ENCODE measurements at places on chromosomes 4 and X.

DNA sequence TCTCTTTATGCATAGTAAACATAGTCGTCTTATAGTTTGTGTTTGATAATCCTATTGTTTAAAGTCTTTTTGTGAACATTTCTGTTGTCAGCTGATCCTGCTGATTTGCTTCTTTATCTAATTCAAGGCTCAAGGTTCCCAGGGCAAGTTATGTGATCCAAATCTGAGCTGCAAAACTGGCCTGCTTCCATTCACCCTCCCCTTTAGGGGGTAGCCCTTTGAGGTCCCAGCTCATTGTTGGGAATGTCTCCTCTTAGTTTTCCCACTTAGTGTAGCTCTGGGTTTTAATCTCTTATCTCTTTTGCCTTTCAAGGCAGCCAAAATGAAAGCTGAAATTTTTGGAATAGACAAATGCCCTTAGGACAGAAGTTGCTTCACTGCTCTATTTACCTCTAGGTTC, 40.2 kb upstream of the MAGED1 start:
- DNase-seq = no peak

DNA sequence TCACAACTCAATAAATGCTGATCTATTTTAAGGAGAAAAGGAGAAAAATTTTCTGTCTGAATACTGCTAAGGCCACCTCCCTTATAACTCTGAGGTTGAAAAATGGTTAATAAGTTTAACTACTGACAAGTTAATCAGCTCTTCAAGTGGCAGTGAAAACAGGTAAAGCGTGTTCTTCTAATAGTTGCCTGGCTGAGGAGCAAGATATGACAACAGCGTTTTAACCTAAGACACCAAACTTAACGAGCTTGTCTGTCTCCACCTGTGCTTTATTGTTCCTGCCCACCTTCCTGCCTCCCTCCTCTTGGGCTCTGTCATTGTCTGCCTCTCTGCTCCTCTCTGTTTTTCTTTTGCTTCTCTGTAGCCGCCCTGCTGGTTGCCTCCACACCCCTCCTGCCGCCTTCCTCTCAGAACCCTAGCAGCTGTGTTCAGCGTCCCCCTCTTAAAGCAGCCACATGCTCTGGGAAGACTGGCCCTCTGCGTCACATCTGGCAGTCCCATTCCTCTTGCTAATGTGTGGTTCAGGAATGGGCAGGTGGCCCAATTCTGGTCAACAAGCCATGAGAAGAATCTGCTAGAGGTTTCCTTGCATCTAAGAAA, 4.3 kb upstream of the TSPAN5 start:
- DNase-seq = no peak

- no peak for DNase-seq
These were observed 528 bp upstream of the SNCA start for GRCh38 chr4:89837385-89837992.

- no peak for DNase-seq
These were observed 21.3 kb upstream of the CLCN5 start for GRCh38 chrX:49901048-49901447.

GRCh38 chrX:149456476-149457245, 48.4 kb downstream of the IDS start:
- DNase-seq = no peak

DNA sequence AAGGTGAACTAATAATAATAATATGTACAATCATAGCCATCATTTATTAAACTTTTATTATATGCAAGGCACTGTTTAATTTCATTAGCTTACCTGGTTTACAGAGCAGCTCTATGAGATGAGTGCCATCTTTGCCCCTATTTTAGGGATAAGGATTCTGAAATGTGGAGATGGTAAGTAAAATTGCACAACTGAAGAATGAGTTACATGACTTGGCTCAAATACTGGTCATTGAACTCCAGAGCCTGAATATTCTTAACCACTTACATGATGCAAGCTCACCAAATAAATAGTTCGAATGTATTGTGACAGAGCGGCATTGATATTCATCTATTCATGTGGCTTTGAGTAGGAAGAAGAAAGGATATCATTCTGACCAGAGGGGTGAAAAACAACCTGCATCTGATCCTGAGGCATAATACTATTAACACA, 11.7 kb downstream of the ALB start:
- DNase-seq = no peak

GRCh38 chr4:161990721-161991120, 173.1 kb downstream of the FSTL5 start:
- DNase-seq = no peak

- no peak for DNase-seq
These were observed 21.2 kb downstream of the L1CAM start for GRCh38 chrX:153864561-153865320.

DNA sequence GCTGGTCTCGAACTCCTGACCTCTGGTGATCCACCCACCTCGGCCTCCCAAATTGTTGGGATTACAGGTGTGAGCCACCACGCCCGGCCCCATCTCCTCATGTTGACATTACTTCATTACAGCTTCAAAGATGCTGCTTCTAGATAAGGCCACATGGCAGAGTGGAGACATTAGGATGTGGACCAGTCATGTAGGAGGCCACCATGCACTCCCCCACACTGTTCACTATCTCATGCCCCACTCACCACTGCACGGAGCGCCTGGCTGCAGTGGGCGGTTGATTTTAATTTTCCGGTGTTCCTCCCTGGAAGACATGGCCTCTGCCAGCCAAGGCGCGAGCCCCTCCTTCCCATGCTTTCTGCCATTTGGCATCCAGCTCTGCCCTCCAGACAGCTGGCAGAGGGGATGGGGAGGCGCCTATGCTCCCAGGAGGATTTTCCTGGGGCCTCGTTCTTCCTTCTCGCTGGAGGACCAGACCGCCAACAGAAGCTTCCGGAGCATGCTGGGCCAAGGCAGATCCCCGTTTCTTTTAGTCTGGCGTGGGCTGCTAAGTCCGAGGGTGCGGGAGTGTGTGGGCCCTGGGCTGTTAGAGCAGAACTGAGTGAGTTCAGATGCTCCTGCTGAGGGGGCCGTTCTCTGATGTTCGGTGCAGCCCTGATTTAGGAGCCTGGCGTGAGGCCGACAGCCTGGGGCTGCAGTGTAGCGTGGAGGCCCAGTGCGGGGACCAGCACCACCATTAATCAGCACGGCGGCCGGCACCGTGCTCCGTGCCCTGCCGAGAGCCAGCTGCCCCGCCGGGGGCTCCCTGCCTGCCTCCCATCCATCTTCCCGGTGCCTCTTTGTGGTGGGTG, 93.1 kb downstream of the SORCS2 start:
- no peak for DNase-seq

- no peak for DNase-seq
These were observed 37.3 kb downstream of the DCUN1D4 start for GRCh38 chr4:51880016-51880915.

- DNase-seq = no peak
These were observed 1255.7 kb downstream of the ADGRL3 start for GRCh38 chr4:62455871-62456270.

GRCh38 chr4:99090481-99091215, 2.1 kb upstream of the ADH5 start:
- no peak for DNase-seq

DNA sequence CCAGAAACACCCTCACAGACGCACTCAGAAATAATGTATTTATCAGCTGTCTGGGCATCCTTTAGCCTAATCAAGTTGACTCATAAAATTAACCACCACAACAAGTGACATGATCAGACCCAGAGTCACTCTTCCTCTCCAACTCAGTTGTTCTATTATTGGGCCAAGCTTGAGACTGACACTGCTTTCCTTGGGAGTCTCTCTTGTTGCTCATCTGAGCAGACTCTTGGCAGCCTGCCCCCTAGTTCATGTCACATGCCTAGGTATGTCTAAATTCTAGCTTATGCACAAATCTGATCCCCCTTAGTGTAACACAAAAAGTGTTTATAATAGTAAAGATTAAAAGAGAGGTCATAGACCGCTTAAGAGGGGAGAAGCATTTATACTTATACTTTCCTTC, 72.6 kb upstream of the ADAMTS3 start:
- no peak for DNase-seq

DNA sequence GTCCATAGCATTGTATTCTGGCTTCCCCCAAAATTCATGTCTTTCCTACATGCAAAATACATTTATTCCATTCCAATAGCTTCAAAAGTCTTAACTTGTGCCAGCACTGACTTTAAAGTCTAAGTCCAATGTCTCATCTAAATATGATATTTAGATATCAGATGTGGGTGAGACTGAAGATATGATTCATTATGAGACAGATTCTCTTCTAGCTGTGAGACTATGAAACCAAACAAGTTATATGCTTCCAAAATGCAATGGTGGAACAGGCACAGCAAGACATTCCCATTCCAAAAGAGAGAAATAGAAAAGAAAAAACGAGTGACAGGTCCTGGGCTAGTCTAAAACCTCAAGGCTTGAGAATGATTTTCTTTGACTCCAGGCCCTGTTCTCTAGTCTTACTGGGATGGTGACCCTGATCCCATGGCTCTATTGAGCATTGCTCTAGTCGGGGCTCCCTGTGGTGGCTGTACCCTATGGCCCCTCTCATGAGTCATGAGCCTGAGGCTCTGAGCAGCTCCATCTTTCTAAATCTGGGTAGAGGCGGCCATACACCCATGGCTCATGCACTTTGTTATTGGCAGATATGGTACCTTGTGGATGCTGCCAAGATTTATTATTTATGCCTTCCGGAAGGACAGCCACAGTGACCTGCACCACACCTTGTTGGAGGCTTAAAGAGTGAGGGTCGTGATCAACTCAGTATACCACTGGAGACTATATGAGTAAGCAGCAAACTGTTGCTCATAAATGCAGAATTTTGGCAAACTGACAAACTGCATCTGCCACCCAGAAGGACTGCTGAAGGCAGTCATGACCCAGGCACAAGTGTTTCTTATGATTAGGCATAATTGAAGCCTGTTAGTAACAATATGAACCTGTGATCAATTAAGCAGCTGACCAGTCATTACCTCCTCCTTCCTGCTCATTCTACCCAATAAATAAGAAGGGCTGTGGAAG, 38.5 kb upstream of the BOD1L1 start:
- DNase-seq = no peak

- DNase-seq = no peak
These were observed 64.9 kb downstream of the HMGB2 start for GRCh38 chr4:173269280-173269679.

GRCh38 chr4:150515135-150515534, 66.8 kb upstream of the MAB21L2 start:
- DNase-seq = no peak

DNA sequence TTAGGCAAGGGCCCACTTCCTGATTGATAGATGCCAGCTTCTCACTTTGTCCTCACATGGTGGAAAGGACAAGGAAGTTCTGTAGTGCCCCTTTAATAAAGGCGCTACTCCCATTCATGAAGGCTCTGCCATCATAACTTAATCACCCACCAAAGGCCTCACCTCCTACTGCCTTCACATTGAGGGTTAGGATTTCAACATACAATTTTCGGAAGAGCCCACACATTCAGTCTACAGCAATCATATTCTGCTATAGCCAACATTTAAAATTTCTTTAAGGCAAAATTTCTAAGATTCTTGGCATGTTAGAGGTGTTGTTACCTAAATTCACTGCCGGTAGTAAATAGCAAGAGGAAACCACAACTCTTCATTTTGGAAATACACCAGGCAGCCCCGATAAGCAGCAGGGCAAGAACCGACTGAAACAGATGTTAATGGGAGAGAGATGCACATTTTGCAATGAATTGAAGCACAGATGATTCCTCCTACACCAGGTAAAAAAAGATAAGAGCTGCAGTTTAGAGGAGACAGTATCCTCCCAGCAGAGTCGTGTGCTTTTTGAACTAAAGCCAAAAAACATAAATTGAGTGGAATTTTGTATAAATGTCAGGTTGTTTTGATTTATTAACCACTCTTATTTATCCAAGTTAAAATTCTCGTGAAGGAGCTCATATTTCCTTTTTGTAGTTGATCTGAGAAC, 594.9 kb downstream of the KCTD8 start:
- DNase-seq = no peak

DNA sequence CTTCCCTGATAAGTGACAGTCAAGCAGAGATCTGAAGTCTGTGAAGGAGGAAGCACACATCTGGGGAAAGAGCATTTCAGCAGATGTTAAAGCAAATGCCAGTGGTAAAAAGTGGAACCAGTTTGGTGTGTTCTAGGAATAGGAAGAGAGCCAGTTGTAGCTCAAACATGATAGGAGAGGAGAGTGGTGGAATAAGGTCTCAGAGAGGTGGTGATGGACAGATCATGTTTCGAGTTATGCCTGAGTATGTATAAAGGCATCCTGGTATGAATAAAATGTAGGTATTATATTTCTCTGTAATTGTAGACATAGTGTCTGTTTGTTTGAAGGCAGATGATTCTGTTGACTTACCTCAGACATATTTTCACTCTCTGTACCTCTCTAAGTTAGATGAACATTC, 89.1 kb downstream of the LARP7 start:
- DNase-seq = no peak

DNA sequence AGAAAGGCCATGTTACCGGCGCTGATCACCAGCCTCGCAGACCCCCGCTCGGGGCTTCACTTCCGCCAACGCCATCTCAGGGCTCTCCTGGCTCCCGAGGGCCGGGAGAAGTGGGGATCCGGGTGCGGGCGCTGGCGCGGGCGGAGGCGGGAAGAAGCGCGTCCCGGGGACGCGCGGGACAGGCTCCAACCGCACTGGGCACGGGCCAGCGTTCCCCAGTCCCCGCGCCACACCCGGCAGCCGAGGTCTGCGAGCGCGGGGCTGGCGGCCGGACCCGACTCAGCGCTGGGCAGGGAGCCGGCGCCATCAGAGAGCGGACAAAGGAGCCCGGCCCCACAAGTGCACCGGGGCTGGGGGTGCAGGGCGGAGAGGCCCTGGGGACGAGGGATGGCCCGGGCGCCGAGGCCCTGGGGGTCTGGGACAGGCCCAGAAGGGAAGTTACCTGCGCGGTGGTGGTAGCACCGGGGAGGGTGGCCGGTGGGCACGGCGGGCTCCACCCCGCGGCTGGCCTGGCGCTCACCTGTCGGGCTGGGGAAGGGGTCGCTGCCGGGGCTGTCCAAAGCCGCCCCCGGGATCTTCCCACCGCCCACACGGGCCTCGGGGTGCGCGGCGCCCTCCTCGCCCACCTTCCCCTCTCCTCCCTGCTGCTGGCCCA, 449 bp downstream of the CTPS2 start:
- DNase-seq = no peak

DNA sequence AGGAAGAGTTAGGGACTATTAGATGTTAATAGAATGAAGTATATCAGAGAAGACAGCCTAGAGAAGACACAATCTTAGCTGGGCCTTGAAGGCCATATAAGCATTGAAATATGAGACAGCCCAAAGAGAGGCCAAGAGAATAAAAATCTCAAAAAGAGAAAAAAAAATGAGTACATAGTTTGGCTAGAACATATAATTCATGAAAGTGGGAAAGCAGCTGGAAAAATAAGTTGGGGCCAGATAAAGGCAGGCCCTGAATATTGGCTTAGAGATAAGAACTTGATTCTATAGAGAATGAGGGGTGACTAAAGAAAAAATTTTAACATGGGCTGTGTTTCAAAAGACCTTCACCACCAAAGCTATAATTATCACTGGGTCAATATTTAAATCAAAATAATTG, 7.4 kb upstream of the UTP3 start:
- no peak for DNase-seq

DNA sequence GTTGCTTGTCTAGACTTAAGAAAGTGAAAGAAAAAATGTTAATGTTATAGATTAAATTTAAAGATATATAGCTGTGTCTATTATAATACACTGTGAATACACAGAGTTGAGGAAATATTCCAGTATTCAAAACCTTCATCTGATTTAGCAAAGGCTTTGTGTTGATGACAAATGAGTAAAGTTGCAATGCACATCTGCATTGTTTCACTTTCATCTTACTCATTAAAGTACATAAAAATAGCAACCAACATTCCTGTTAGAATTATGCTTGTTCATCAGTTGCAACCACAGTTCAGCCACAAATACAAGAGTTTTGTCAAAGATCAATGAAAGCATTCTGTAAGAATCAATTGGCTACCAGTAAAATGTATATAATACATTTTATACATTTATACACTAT, 346.4 kb upstream of the SLC7A11 start:
- no peak for DNase-seq
